SIG-M5 (cell line): ENCODE measurements at places on chromosomes 6 and 20.

DNA sequence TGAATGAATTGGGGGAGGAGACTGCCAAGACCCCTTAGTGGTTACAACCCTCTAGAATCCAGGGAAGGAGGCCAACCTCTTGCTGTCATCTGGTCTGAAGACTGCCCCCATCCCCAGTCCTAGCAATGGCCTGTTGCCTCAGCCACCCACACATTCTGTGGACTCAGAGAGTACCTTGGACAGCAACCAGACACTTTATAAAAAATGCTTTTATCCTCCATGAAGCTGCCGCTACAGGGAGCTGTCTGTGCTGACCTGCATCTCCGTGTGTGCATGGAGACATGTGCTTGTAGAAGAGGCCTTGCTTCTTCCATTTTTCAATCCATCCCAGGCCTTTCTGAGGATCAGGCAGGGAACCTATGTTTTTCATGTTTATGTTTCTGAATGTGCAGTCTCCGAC, 15.2 kb downstream of the CDH22 start:
- DNase-seq: no peak

GRCh38 chr6:159463119-159463829, 229.8 kb downstream of the SOD2 start:
- no peak for DNase-seq

DNA sequence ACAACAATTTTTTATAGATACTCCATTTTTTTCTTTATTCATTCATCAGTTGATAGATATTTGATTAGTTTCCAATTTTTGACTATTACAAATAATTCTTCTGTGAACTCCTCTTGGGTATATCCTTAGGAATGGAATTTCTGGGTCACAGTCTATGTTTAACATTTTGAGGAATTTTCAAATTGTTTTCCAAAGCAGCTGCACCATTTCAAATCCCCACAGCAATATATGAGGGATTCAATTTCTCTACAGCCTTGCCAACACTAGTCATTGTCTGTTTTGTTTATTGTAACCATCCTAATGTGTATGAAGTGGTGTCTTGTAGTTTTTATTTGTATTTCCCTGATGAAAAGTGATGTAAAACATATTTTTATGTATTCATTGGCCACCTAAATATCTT, 320.3 kb upstream of the DEFB112 start:
- no peak for DNase-seq

GRCh38 chr6:150032598-150032997, 7.3 kb upstream of the RAET1L start:
- DNase-seq: no peak

- DNase-seq: no peak
Measured at GRCh38 chr6:122114717-122115116, 284.7 kb upstream of the HSF2 start.

GRCh38 chr6:161901740-161902426, 628.0 kb upstream of the AGPAT4 start:
- DNase-seq: no peak

DNA sequence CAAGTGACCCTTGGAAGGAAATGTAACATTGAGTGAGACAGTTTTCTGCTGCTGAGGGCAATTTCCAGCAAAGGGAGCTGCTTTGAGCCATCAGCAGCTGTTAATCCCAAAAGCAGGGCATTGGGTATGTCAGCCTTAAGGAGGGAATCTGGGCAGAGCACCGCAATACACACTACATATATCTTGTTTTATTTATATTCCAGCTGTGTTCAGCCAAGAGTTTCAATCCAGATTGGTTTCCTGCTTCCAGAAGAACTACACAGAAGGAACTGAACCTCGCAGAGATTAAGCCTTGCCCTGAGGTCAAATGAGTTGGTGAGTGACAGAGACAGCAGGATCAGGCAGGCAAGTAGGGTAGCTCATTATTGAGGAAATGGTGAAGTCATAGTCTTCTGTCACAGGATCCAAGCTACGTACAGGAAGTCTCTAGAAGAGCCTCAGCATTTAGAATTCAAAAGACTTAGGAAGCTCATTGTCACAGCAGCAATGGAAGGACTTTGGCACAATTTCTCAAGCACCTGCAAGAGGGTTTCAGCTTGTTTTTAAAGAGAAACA, 109.9 kb upstream of the HEY2 start:
- no peak for DNase-seq

DNA sequence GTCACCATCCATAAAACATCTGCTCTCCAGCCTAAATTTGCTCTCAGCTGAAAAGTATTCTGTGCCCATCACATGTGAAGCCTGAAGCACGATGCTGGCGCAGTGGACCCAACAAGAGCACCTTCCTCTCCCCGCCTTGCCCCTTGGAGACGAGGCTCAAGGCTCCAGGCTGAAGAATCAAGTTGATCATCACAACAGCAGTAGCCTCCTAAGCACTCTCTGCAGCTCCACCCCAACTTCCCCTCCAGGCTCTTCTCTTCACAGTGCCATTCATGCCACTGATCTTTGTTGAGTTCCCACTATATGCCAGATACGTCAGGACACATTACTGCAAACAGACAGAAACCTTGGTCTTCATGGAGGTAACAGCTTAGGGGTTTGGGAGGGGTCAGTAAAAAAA, 41.6 kb upstream of the ZNF217 start:
- no peak for DNase-seq

- DNase-seq: no peak
Measured at GRCh38 chr6:74066168-74066871, 370.3 kb downstream of the CD109 start.

GRCh38 chr6:161951126-161951525, 677.3 kb upstream of the AGPAT4 start:
- DNase-seq: no peak
